ENCODE measurements at places on chromosomes 4 and X.

- DNase-seq = no peak
These were observed 29.8 kb downstream of the YY2 start for GRCh38 chrX:21885568-21885967.

GRCh38 chr4:19791422-19792123, 460.1 kb upstream of the SLIT2 start:
- no peak for DNase-seq

DNA sequence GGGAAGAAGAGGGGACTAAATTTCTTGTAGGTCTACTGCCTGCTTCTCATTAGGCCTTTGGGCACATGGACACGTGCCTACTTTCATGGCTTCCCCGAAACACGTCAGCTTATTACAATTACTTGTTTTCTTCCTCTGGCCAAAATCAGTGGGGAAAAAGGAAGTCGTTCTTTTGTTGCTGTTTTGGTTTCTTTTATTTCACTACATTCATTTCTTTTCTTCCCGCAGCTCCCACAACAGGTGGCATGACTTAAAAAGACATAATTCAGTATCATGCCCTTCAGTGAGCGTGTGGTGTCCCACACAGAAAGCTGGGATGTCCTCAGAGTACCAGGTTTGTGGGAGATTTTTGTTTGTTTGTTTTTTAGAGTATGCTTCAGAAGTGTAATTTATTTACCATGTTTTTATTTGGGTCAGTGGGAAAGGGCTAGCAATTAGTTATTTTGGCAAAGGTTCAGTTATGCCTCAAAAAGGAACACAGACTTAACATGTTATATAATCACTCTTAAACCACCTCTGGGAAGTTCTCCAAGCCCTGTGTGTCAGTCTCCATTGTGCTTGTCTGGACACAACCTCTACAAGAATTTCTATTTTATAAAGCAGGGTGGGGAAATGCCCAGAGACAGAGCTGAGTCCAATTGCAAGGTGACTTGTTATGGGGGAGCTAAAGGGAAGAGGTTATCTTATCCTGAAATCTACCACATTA, 44.2 kb upstream of the SPRY1 start:
- DNase-seq = no peak

GRCh38 chr4:71338846-71339593, at the start of gene SLC4A4:
Gene SLC4A4, plus strand, starts transcription at chr4:71339020.
- DNase-seq = no peak

GRCh38 chr4:54545663-54546424, 111.9 kb upstream of the KIT start:
- DNase-seq = no peak

DNA sequence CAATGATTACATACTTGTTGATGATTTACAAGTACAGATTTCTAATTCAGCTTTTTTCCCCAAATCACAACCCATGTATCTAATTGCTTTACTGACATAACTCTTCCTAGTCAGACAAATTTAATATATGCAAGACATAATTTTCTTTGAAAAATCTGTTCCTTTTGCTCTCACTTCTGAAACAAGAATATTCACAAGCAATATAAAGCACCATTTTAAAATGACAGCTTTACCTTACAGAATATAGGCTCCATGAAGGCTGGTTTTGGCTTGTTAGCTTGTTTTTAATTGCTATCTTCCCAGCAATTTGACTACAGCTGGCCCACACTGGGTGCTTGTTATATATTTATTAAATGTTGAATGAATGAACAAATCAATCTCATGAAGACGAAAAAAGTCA, 24.5 kb downstream of the GPM6A start:
- no peak for DNase-seq

- no peak for DNase-seq
These were observed 322.9 kb downstream of the RAPGEF2 start for GRCh38 chr4:159425737-159426305.

DNA sequence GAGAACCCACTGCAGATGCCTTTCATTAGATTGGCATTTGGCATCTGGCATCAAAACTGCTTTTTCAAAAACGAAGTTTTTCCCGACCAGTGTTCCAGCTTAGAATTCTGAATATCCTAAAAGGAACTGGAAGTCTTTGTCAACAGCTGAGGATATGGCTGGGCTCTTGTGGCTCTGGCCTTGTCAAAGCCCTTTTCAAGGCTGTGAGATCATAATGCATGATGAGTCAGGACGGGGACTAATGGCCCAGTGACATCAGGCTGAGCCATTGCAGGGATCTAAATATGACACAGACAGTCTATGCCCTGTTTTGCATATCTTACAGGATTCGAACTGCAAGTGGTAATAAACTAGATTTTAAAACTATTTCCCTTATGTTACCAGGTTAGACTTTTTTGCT, 306.4 kb downstream of the PTTG2 start:
- no peak for DNase-seq

- DNase-seq = peak; percentile 36
These were observed 34.4 kb upstream of the HMX1 start for GRCh38 chr4:8905773-8906667.

- no peak for DNase-seq
These were observed 107.7 kb upstream of the ATXN3L start for GRCh38 chrX:13427441-13428052.

DNA sequence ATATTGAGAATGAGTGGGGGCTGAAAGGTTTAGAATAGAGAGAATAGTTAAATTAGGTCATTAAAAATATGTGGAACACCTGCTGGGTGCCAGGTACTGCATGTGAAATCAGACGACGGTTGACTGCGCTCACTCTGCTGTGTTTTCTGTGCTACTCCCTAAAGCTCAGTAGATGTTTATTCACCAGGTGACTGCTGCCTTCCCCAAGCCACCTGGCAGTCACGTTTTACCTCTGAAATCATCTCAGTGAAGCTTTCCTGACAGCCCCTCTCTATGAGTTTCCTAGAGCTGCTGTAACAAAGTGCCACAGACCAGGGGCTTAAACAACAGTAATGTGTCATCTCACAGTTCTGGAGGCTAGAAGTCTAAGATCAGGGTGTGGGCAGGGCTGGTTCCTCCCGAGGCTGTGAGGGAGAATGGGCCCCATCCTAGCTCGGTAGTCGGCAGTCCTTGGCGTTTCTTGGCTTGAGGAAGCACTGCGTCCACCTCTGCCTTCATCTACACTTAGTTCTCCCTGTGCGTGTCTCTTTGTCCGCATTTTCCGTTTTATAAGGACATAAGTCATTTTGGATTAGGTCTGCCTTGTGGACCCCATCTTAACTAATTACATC, 25.3 kb downstream of the ADD1 start:
- DNase-seq = no peak

GRCh38 chrX:67673741-67674274, 130.0 kb downstream of the AR start:
- no peak for DNase-seq

GRCh38 chr4:119002476-119002875, 113.8 kb downstream of the SYNPO2 start:
- DNase-seq = no peak

DNA sequence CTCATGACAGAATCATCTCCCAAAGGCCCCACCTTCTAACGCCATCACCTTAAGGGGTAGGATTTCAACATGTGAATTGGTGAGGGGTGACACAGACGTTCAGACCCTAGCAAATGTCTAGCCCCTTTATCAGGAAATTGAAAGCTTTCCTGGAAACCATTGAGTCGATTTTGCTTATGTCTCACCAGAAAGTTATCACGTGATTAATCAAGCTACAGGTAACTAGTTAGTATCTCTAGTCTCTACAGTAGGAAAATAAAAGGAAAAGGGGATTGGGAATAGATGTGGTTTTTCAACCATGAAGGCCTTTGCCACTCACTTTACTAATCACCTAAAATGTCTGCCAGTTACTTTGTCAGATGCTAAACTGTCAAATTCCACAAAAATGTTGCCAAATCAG, 1133.0 kb downstream of the PDHA2 start:
- DNase-seq = no peak

DNA sequence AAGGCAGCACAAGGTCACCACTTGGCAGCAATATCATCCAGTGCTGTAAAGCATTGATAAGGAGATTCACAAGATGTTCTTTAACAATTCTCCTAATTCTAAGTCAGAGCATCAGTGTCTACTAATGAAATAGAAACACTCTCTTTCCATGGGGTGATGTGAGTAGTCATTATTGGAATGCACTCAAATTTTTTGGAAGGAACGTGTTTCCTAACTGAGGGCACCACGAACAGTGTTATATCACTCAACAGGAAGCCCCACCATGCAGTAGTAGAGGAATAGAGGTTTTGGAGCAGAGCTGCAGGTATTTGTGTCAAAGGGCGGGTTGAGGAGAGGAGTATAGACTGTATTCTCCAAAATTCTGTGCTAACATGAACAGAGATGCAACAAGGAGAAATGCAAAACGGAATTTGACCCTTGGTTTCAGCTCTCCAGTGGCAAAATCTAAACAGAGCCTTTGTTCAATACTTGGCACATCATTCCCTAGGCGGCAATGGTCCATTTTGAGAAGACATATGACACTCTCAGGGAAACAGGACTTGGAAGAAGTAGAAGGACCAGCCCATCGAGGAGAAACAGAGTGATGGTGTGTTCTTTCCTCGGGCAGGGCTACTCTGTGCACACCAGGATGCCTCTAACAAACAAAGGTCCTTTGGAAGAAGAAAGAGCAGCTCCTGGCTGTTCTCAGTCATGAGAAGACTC, 98.9 kb downstream of the CPEB2 start:
- no peak for DNase-seq

DNA sequence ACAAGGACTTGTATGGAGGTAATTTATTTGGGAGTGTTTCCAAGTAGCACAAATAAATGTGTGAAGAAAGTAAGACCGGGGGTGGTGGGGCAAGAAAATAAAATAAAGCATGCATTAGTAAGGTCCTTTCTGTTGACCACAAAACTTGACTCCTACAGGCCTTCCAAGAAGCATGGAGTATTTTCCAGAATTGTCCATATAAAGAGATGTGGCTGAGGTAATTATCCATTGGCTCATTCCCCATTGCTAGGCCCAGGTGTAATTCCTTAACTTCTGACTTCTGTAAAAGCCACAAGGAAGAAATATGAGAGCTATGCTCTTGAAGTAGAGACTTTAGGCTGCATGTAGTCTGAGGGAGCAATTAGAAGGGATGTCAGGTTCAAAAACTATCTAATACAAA, 430.5 kb upstream of the PABPC4L start:
- no peak for DNase-seq

DNA sequence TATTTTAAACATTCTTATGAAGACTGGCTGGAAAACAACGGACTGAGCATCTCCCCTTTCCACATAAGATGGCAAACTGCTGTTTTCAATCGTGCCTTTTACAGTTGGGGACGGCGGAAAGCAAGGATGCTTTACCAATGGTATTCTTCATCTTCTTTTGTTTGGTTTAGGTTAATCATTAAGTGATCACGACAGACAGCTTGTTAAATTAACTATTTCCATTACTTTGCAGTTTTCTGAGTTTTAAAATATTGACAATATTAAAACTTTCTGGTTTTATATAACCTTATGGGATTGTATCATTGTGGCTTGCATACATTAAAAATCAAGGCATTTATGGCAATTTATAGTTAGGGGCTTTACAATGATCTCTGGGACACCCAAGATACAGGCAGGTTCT, 3.8 kb downstream of the MBTPS2 start:
- no peak for DNase-seq

DNA sequence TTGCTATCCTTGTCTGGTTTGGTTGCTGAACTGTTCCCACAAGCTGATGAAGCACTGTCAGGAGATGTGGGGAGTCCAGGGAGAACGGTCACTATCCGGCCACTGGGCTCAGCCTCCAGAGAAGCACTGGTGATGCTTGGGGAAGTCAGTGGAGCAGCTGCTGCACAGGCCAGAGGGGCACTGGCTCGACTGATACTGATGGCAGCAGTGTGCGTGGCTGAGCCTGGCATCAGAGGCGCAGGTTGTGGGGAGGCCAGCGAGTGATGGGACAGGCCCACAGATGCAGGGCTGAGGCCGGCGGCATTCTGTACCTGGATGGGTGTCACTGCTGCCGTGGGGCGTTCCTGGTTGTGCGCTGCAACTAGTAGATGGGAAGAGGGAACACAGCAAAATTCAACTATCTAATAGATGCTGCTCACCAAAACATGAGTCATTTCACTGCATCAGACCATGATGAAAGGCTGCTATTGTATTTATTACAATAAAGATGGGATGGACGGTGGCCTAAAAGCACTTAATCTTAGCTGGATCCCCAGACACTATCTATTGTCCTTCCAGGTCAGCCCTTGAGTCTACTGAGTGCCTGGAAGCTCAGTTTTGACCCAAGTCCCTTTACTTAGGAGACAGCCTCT, 106.3 kb upstream of the CBR4 start:
- no peak for DNase-seq

DNA sequence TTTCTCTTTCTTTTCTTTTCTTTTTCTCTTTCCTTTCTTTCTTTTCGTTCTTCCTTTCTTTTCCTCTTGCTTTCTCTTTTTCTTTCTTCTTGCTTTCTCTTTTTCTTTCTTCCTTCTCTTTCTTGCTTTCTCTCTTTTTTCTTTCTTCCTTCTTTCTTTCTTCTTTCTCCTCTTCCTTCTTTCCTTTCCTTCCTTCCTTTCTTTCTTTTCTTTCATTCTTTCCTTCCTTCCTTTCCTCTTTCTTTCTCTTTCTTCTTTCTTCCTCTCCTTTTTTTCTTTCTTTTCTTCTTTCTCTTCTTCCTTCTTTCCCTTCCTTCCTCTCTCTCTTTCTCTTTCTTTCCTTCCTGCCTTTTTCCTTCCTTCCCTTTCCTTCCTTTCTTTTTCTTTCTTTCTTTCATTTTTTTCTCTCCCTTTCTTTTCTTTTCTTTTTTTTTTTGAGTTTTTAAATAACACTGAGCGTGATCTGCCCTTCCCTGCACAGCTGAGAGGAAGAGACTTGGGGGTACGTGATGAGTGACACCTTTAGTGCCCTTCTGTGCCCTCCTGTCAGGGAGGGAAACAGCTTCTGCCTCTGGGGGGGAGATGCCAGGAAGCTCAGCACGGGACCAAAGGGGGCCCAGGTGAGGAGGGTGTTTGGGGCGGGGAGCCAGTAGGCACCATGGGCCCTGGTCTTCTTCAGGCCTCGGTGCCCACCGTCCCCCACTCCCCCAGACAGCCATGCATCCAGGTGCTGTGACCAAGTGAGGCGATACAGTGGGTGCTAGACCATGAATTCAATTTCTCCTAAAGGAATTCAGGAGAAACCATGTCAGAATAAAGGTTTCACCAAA, 36.6 kb upstream of the CDKN2AIP start:
- no peak for DNase-seq

DNA sequence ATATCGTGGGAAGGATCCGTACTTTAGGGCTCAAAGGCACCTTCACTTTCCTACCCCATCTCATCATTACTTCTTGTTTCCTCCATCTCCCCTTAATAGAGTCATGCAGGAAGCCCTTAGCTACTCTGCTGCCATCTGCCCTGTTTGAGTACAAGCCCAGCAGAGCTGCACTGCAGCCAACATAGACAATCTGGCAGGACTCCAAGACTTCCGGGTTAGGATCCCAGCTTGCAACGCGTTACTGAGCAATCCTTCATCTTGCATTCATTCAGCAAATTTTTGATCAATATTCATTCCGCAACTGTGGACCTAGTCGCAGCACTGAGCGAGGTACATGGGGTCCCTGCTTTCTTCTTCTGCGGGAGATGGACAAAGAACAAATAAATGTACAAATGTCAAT, 344.9 kb downstream of the BCOR start:
- DNase-seq = no peak

- DNase-seq = no peak
These were observed 21.1 kb downstream of the MAGEB16 start for GRCh38 chrX:35819241-35819640.

GRCh38 chr4:136803433-136803832, 728.9 kb downstream of the PCDH18 start:
- DNase-seq = no peak

Measured in right forelimb (tissue), 1 donor.